AML-193 (cell line): ENCODE measurements at places on chromosomes 12 and 14.

GRCh38 chr12:106897082-106897481 lies 58.6 kb upstream of the TMEM263 start:
- DNase-seq = no peak

- DNase-seq = peak; percentile 45
Measured at GRCh38 chr12:122793685-122794106, 19.3 kb downstream of the CCDC62 start.

DNA sequence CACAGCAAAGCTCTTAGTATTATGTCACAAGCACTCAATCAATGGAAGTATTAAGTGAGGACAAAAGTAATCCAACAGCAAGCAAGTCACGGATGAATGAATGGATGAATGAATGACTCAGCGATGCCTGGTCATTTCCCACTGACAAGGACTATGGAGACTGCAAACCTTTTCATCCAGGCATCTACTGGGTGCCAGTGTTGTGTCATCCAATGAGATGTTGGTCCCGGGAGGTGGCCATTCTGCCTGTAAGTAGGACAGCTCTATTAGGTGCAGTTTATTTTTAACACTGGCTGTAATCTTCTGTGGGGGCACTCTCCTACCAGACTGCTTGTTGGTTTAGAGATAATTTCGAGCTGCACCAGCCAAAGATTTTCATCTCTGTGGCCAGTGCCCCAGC lies 39.4 kb downstream of the STAB2 start:
- no peak for DNase-seq

DNA sequence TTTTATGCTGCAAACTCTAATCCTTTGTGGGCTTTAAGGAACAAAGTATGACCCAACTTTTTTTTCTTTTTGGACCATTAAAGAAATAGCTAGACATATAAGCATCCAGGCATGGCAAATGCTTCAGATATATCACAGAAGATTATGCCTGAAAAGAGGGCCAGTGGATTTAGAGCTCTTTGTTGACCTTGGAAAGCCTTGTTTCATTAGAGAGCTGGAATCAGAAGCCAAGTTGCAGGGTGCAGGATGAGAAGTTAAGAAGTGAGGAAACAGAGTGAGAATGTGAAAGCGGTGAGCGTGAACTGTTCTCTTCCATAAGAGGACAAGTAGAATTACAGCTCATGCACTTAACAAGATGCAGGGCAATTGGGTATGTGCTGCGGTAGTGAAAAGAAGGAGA lies 373.7 kb downstream of the SYT1 start:
- DNase-seq = no peak

DNA sequence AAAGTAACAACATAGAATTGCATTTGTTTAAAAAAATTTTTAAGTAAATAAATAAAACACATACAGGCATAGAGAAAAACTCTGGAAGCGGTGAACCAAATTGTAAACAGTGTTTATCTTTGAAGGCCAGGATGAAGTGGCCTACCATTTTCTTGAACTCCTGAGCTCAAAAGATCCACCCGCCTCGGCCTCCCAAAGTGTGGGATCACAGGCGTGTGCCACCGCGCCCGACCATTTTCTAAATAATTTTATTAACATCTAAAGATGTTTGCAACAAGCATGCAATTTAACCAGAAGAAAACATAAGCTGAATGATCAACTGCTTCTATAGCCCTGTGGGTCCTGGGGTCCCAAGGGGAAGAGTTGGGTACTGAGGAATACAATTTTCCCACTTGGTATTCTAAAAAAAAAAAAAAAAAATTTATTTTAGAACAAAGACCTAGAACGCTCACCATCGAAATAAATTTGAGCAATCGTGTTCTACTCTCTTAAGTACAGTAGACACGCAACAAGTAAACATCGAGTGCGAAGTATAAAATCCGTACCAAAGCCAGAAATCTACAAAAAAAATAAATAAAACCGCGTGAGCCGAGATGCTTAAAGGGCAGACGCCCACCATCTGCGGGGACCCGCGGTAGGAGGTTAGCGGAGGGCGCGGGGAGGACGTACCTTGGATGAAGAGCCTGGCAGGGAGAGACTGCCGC lies 484 bp downstream of the MIS18BP1 start:
- no peak for DNase-seq

DNA sequence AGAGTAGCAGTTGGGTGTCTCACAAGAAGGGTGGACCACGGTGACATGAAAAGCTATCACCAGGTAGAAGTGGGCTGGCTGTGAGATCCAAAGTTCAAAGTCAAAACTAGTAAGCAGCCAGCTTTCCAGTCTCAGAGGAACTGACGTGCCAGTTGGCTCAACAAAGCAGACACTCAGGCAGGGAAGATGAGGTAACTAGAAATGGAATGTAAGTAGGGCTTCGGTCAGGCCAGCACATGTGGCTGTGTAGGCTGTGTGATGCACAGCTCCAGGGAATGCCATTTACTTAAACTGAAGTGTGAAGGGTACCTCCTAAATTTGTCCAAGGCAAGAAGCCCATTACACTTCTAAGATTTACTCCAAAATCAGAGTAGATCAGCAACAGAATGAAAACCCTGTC lies 43.6 kb downstream of the PTPRR start:
- DNase-seq = no peak

DNA sequence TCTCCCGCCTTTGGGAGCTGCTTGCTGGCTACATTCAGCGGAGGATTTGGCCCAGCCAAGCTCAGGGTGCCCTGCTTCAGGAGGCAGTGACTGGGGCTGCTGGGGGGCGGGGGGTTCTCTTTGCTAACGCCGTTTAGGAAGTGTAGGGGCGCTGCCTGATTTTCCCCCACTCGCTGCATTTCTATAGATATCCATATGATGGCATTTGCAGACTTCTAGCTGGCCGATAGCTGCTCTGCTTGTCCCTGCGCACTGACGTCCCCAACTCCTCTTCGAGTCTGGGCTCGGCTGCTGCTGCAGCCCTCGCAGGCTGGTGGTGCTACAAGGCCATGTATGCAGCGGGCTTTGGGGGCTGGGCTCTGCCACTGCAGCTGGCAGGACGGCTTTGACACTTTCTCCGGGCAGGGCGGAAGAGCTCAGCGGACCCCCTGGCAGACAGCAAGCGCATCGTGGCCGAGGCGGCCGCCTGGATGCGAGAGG lies 3.1 kb downstream of the LRFN5 start:
- no peak for DNase-seq
